ENCODE measurements at places on chromosomes 16 and 17. TPM values are rescaled to one million over a fixed set of nuclear protein-coding genes. Genes with fewer than 3 reads are reported as not detected.

The MIEN1 gene
- total RNA-seq: 48.1 TPM

The WBP2 gene
- 132 TPM for total RNA-seq

The IL34 gene
- total RNA-seq: 258 TPM

The KRTAP2-1 gene
- total RNA-seq: not detected

The TM4SF5 gene
- not detected for total RNA-seq

The CRYBA1 gene
- total RNA-seq: not detected

The ARL5C gene
- total RNA-seq: not detected

The TSPOAP1 gene
- 14.4 TPM for total RNA-seq

The RAP1GAP2 gene
- total RNA-seq: 15.5 TPM

The CX3CL1 gene
- total RNA-seq: 0.68 TPM

The CLEC18B gene
- total RNA-seq: not detected

DNA sequence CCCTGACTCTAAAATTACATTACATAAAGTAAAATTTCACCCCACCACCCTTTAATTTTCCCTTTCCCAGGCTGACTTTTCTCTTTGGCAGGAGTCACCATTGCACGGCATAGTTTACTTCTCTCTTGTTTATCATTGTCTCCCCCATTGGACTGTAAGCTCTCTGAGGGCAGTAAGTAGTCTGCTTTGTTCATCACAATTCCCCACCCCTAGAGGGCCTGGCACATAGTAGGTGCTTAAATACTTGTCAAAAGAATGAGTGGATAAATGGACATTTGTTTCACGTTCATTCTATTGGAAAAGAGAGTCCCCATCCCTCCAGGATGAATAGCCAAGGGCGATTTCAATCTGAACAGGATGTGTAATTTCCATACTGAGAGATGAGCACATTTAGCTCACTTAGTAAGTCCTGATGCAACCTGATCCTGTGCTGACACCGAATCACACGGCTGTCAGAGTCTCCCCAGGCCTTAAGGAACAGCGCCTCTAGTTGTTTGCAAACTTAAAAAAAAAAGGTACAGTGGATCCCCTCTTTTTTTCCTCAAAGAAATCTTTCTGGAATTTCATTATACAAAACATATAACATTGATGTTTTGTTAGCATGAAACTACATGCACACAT is 54.0 kb downstream of the AKAP1 start:
- DNase-seq: no peak

DNA sequence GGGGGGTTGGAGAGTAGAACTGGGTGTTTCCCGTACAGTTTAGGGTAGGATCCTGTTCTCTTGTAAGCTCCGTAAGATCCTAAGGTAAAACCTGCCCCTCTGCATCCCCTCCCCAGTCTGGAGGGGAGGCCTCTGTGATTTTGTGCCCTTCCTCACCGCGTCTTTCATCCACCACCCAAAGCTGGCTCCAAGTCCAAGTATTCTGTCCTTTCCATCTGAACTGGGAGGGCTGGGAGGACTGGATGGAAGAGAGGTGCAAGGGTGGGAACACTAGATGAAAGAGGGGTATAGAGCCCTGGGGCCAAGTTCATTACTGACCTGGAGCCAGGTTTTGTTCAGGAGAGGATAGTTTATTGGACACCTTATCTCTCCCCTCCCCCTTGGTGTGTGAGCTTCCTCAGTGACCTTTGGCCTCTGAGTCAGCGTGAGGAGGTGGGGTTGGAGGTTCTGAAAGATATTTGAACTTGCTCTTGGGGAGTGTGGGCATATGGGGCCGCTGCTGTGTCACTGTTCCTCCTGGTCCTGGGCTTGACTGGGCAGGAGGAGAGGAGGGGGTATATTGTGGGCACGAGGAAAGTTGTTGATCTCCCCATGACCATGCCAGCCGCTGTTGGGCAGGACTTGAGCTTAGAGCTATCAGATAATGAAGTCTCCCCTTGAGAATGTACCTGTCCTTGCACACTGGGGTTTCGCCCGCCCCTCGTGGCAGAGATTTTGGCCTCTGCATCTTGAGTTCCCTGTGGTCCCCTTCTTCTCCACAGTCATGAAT is 1.6 kb downstream of the LASP1 start:
- peak; percentile 89 for DNase-seq

GRCh38 chr16:26133416-26134093 is 441.8 kb downstream of the HS3ST4 start:
- DNase-seq: no peak

- peak; percentile 89 for DNase-seq
These were observed 83.5 kb downstream of the MARCHF10 start for GRCh38 chr17:62724398-62725146.

GRCh38 chr17:83159204-83160049 is 80.0 kb downstream of the METRNL start:
- no peak for DNase-seq

GRCh38 chr17:31067691-31068184 is 27.0 kb upstream of the NF1 start:
- no peak for DNase-seq

DNA sequence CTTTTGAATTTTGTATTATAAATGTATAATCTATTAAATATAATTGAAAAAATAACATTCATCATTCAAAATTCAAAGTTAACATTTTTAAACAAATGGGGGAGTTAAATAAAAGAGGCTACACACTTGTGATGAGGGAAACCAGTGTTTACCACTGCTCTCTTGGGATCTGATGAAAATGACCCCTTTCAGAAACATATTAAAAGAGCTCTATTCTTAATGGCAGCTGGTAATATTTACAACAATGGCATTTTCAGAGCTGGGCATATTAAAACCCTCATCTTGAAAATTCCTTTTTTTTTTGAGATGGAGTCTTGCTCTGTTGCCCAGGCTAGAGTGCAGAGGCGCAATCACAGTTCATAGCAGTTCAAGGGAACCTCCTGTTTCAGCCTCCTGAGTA is 19.3 kb upstream of the FLCN start:
- no peak for DNase-seq

DNA sequence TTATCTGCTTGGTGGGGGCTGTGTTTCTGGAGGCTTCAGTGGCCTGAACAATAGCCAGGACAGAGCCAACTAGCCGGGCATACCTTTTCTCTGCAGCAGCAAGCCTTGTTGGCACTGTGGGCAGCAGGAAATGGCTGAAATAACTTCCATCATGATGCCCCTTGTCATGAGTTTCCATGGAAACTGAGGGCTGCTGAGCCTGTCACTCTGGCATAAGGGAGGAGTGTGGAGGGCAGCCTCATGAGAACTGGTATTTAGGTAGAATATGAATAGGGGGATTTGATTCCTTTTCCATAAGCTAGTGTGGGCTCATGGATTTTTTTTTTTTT is 39.4 kb downstream of the PLCG2 start:
- DNase-seq: no peak

GRCh38 chr17:46151762-46152161 is 41.5 kb downstream of the KANSL1 start:
- no peak for DNase-seq

DNA sequence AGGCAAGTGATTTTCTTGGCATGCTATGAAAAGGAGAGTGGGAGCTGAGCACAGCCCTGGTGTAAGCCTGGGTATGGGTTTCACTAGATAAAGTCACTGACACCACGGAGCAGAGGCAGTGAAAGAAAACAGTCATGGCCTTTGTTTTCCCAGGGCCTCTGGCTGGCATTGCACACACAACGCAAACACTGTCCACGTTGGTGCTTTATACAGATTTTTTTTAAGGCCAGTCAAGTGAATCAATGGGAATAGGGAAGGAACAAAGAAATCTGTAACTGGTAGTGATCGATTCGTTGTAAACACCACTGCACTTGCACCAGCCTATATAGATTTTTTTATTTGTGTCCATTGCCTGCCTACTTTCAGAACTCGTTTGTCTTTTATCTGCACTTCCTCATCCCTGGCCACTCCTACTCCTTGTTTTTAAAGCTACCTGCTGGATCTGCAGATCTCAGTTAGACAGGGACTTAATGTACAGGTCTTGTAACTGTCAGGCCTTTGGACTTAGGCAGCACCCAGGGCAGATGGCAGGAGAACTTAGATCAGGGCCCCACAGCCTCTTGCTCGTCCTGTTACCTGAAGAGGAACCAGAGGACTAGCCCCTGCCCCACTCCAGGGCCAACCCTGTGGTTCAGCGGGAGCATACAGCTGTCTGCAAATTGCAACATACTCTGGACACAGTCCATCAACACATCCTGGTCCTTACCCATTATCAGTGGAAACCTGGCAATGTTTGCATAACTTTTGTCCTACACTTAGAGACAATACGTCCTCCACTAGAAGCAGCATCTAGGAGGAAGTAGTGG is 10.6 kb upstream of the TMIGD1 start:
- DNase-seq: no peak

DNA sequence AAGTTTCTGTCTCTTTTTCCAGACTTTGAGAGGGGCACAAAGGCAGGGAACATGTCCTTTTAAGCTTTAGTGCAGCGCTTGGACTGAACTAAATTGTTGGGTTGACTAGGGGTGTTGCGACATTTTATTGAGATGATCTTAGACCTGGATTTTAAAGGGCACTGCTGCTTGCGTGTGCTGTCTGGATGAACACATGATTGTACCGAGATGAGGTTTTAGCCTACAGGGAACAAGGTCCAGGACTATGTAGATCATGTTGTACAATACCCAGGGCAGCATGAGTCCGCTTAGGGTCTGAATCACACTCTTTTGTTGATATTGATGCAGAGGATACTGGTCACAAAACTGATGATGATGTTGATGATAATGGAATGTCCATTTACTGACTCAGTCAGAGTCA is 5.2 kb upstream of the RGS9 start:
- DNase-seq: no peak

DNA sequence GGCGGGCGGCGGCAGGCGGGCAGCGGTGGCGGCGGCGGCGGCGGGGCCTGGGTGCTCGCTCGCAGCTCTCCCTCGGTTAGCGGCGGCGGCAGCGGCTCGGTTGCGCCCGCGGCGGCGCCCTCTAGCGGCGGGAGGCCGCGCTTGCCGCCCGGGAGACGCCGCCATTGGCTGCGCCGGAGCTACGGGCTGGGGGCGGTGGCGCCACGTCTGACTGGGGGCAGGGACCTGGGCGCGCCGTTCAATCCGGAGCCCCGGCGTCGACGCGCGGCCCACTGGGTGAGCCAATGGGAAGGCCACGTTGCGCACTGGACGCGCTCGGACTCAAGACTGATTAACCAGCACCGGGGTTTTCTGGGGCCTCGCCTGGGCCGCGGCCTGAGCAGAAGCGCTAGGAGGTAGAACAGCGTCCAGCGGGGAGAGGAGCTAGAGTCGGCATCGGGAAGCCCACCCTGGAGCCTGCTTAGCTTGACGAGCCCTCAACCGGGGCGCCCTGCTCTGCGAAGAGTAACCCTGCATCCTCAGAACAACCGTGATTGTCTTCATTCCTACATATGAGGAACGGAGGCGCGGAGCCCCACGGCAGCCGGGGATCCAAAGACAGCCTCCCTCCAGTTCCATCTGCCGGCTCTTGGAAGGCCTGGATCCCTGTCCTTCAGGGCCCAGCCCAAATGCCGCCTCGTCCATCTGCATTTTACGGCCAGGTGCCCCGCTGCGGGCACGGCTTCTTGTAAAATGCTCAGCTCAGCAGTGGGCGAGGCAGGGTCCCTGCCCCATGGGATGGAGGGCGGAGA is at the start of gene ZC3H7A:
Gene ZC3H7A (minus strand): TSS at position 93 of the 791 bp plus-strand sequence. CDS start 14,904 bp downstream, outside the sequence.
- DNase-seq: peak; percentile 99

- DNase-seq: peak; percentile 79
These were observed 4.4 kb downstream of the KDM6B start for GRCh38 chr17:7838090-7839075.

GRCh38 chr16:88662222-88662842 is 559 bp downstream of the MVD start:
- DNase-seq: no peak

Measured in spleen (tissue), 13 donors.